ENCODE measurements at places on chromosomes 5 and 9.

DNA sequence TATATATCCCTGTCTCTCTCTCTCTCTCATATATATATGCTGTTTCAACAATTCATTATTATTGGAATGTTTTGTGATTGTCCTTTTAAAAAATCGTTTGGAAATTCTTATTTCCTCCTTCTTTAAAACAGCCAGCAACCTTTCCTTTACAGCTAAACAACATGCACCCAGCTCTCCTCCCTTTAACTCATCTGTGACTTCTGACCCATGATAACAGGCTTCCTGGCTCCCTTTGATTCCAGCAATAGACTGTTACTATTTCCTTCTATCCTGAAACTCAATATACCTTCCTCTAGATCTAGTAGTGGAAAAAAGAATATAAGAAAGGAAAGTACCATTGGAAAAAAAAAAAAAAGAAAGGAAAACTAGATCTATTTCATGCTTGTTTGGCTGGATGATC, 254.7 kb upstream of the RGMB start:
- no peak overlapping the region for H3K27ac ChIP-seq
- H3K4me1 ChIP-seq = no peaks in the 10 kb centered on the region
- H3K27me3 ChIP-seq = no peaks in the 10 kb centered on the region
- no peak for DNase-seq

DNA sequence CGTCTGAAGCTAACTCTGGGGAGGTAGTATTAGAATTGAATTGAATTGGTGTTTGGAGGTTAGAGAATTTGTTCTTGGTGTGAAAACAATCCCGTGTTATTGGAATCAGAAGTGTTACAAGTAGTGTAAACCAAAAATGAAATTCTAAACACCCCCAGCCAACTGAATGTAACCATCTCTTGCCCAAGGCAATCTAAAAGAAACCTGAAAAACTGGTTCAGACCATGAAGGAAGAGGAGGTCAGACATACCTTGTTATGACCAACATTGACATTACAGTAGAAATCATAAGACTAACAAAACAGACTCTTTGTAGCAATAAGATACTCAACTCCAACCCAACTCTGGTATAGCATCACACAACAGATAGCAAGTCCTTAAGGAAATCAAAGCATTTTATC, 159.0 kb downstream of the TUSC1 start:
- DNase-seq = no peak
- no peak overlapping the region for H3K4me3 ChIP-seq
- H3K27ac ChIP-seq = no peak overlapping the region
- H3K4me1 ChIP-seq = no peaks in the 10 kb centered on the region
- H3K27me3 ChIP-seq = no peaks in the 10 kb centered on the region

DNA sequence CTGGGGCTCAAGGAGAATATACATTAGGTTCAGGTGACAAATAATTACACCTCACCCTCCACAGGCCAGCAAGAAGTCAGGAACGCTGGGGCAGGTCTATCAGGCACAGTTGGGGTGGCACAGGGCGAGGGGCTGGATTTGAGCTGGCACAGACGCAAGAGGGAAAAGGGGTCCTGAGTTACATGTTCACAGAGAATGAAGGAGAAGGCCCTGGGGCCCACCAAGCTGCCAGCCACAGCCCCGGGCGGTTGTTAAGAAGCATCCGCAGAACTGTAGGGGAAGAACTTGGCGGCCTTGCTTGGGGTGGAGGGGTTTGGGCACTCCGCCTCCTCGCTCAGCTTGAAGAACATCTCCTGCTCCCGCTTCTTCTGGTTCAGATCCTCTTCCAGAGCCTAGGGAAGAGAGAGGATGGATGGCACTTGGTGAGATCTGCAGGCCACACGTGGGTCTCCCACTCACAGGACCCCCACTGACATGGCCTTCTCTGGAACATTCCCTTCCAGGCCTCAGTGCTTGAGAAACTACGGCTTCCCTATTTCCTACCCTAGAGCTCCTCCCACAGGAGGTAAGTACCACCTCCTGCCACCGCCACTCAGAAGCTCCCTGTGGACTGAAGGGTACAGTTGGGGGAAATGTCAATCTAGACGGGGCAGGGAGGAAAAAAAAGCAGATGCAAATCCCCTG, 38.3 kb upstream of the FBXW11 start:
- peaks cover 2% of the 10 kb centered on the region for H3K36me3 ChIP-seq
- peak; percentile 13 for DNase-seq
- no peak overlapping the region for H3K27ac ChIP-seq

- H3K27me3 ChIP-seq = no peaks in the 10 kb centered on the region
- no peak overlapping the region for H3K27ac ChIP-seq
- no peak overlapping the region for H3K4me3 ChIP-seq
- no peak for DNase-seq
- H3K36me3 ChIP-seq = no peaks in the 10 kb centered on the region
These were observed 64.2 kb upstream of the PCSK5 start for GRCh38 chr9:75826314-75826713.

DNA sequence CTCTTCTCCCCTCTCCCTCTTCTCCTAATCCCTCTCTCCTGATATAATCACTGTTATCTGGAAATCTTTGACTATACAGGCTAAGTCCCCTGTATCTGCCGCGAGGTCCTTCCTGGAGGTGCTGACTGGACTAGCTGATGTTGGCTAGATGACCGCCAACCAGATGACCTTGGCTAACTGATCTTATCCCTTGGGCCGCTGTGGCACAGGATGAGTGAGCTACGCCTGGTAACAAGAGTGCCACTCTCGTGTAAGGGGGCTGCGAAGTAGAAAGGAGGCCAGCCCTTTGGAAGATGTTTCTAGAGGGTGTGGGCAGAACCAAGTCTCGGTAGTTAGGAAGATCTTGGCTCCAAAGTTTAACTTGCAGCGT, 345 bp upstream of the PRRC1 start:
- DNase-seq = peak; percentile 22
- no peaks in the 10 kb centered on the region for H3K36me3 ChIP-seq
- no peaks in the 10 kb centered on the region for H3K27me3 ChIP-seq

GRCh38 chr9:14573319-14573718, 119.9 kb downstream of the ZDHHC21 start:
- no peaks in the 10 kb centered on the region for H3K36me3 ChIP-seq
- no peaks in the 10 kb centered on the region for H3K27me3 ChIP-seq
- no peak overlapping the region for H3K4me3 ChIP-seq
- H3K27ac ChIP-seq = no peak overlapping the region
- DNase-seq = no peak

GRCh38 chr5:91028499-91028956, 354.6 kb downstream of the ARRDC3 start:
- H3K4me1 ChIP-seq = no peaks in the 10 kb centered on the region
- H3K36me3 ChIP-seq = no peaks in the 10 kb centered on the region
- no peak for DNase-seq
- no peaks in the 10 kb centered on the region for H3K27me3 ChIP-seq
- H3K4me3 ChIP-seq = no peak overlapping the region
- H3K27ac ChIP-seq = no peak overlapping the region

Data from iPS DF 6.9 (cell line).